Panc1 (cell line): ENCODE measurements at places on chromosomes 2 and 18. TPM values are rescaled to one million over a fixed set of nuclear protein-coding genes. Genes with fewer than 3 reads are reported as not detected.

Gene MAB21L4
- total RNA-seq: 0.21 TPM

Gene TTC39C
- total RNA-seq: 14.8 TPM

Gene GCG
- total RNA-seq: 0.31 TPM

Gene CNDP1
- not detected for total RNA-seq

Gene CRYGD
- total RNA-seq: not detected

Gene BCL2L11
- total RNA-seq: 43.8 TPM

Gene GALM
- total RNA-seq: 20.5 TPM

Gene COPS7B
- total RNA-seq: 41.3 TPM
